Renal cortical epithelial cell (primary cell): ENCODE measurements at places on chromosomes 7 and 10. TPM values are rescaled to one million over a fixed set of nuclear protein-coding genes. Genes with fewer than 3 reads are reported as not detected.

The SLC18A3 gene
- total RNA-seq: 0.10 TPM in 1 of 2 replicates, not detected in the other

- DNase-seq: no peak
Observed at GRCh38 chr7:116614499-116615262, 57.3 kb upstream of the MET start.

The RPEL1 gene
- 0.17 and 0.25 TPM in 2 replicates for total RNA-seq

GRCh38 chr10:91012502-91012901 lies 91.6 kb upstream of the ANKRD1 start:
- DNase-seq: no peak

- peak; percentile 99 for DNase-seq
Observed at GRCh38 chr10:4541292-4541691, 284.7 kb upstream of the AKR1E2 start.

DNA sequence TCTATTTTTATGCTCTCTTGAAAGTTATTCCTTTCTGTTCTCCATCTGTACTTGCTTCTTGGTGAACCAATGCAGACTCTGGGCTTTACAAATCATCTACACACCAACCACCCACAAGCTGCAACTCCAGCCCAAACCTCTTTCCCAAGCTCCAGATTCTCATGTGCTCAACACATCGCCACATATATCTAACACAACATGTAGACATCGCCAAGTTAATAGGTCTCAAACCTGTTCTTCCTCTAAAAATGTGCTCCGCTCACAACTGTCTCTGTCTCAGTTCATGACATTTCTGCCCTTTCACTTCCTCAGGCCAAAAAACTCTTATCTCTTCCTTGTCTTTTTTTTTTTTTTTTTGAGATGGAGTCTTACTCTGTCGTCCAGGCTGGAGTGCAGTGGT lies 95.7 kb upstream of the EEPD1 start:
- no peak for DNase-seq

The RALA gene
- total RNA-seq: 29.3 and 43.6 TPM in 2 replicates

The ADAP1 gene
- total RNA-seq: 4.8 and 22.4 TPM in 2 replicates

DNA sequence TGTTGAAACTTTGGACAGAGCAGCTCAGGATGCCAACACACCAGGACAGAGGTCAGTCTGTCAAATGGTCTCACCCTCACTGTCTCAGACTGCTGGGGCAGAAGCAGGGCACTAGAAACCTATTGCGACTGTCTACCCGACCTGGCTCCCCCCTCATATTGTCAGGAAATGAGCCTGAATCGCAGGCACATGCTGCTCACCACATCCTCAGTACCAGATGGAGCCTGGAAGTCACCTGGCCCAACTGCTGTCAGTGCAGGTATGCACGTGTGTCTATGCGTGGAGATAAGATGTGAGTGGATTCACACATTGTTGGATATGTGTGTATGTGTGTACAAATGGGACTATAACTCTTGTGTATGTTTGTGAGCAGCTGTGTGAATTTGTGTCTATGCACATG lies 3.2 kb upstream of the CDHR1 start:
- DNase-seq: no peak

GRCh38 chr7:105246256-105246655 lies 142.5 kb downstream of the SRPK2 start:
- DNase-seq: no peak

DNA sequence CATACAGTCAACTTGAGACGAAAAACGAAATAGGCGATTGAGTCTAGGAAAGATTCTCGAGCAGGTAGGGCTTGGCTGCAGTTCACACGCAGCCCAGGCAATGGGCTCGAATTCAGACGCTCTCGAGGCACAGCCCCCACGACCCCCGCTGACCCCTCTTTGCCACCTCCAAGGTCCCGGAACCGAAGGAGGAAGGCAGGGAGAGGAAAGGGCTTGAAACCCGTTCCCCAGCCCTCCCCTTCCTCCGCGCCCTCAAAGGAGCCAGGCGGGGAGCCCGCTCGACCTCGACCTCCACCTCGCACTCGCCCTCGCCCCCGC lies 441 bp downstream of the CCDC186 start:
- no peak for DNase-seq

- no peak for DNase-seq
Observed at GRCh38 chr10:111161109-111161874, 84.5 kb downstream of the ADRA2A start.

The TSPAN33 gene
- 12.0 and 22.7 TPM in 2 replicates for total RNA-seq

DNA sequence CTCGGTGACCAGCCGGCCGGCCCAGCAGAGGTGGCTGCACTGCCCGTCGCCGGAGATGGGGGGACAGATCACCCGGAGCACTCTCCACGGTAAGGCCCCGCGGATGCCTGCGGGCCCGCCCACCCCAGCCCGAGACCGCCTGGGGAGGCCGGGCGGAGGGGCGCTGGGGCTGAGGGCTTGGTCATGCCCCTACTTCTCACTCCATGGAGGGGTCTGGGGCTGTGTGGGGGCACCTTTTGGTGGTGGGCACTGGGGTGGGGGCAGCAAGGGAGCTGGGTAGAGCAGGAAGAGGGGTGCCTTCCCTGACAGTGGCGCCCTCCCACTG lies 61.8 kb downstream of the NEURL1 start:
- DNase-seq: no peak

- DNase-seq: peak; percentile 30
Observed at GRCh38 chr10:65194126-65194525, 1672.9 kb downstream of the REEP3 start.

DNA sequence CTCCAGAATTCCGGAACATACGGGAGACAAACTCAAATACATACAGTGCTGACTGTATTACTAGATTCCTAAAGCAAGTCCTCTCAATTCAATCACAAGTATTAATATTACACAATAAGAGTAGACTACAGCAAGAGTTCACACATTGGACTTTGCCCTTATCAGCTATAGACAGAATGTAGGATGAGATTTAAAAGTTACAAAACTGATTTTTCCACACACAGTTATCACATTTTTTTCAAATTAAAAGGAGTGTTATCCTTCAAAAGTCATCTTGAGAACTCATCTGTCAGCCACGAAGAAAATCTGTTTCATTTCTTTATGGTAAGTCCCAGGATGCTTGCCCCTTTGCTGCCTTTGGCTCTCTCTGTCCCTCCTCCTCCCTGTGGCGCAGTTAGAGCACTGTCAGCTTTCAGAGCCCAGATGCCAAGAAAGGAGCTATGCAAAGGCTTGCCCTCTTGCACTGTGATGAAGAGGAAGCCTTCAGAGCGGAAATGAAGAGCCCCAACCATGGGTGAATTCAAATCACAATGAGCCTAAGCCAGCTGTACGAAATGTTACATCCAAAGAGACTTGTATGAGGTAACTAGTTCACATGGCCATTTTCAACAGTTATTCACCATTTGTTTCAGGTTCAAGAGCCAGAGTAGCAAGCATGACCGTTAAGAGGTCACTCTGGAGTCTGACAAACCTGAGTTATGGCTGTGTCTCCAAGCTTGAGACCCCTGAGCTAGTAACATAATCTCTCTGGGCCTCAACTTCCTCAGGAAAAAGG lies 10.7 kb downstream of the NCOA4 start:
- peak; percentile 36 for DNase-seq

- no peak for DNase-seq
Observed at GRCh38 chr10:49653273-49653929, 26.1 kb upstream of the C10orf53 start.

DNA sequence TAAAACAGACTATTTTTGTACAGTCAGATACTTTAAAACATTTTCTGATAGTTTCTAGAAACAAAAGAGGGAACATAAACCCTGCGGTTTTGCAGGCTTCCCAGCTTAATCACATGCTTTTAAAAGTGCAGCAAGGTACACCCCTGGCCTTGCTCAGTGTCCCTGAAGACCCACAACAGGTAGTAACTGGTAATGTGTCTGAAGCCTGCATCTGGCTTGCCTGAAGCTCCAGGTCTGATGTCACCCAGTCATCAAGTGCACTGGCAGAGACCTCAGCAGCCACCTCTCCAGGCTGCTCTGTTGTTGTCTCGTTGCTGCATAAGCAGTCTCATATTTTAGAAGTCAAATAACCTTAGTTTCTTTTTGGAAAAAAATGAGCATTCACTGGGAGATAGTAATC lies 376.1 kb upstream of the MTPN start:
- DNase-seq: no peak

GRCh38 chr10:26810435-26811026 lies 50.2 kb downstream of the ABI1 start:
- DNase-seq: no peak

DNA sequence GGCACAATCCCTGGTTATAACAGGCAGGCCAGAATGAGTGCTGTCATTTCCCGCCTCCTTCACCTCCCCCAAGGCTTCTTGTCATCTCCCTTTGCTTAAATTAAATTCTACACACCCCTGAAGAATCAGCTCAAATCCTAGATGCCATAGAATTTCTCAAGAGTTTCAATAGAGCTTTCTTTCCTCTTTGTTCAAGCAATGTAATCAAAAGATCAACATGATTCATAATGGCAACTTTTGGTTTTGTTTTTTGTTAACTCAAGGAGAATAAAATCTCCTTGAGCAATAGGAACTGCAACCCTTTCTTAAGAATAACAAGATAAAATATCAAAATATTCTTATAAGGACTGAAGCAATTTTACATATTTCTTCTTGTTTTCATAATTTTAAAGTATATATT lies 180.8 kb upstream of the CDK1 start:
- DNase-seq: no peak

The PLPP4 gene
- 20.0 and 30.3 TPM in 2 replicates for total RNA-seq

- DNase-seq: no peak
Observed at GRCh38 chr7:138934367-138934766, 46.8 kb downstream of the KIAA1549 start.

DNA sequence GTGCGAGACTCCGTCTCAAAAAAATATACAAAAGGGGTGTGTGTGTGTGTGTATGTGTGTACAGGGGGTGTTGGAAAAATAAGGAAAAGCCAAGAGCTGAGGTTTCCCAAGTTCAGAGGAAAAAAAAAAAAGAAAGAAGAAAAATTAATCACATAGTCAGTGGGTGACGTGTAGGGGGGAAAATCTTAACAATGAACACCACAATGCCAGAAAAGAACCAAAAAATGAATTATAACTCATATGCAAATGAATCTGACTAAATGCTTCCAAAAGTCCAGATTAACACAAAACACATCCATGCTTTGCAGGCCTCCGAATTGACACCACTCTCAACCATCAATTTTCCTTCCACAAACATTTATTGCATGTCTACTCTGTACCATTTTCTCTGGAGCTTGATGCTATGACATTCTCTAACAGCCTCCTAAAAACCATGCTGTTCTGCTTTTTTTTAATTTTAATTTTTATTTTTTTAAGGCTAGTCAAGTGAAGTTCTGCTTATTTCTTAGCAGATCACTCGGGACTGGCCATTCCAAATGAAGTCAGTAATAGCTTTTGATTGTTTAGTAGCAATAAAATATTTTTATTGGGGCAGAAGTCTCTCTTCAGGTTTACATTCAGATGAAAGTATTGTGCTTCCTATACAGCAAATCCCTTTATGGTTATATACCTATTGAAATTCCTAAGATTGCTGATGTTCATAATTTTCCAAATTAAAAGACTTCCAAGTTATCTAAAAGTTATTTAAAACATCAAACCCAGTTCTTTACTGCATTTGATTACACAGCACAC lies 133.8 kb downstream of the CNOT4 start:
- no peak for DNase-seq

DNA sequence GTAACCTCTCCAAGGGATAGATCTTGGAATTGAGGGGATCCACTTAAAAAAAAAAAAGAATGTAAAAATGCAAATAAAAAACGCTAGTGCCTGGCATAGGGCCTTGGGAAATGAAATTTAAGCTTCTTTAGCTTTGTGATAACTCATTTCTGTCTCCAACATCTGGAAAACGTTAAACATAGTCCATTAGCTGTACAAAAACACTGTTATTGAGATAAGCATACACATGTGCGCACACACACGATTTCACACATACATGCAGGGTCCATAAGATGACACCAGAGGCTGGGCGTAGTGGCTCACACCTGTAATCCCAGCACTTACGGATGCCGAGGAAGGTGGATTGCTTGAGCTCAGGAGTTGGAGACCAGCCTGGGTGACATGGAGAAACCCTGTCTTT lies 13.7 kb upstream of the CUL2 start:
- DNase-seq: no peak

DNA sequence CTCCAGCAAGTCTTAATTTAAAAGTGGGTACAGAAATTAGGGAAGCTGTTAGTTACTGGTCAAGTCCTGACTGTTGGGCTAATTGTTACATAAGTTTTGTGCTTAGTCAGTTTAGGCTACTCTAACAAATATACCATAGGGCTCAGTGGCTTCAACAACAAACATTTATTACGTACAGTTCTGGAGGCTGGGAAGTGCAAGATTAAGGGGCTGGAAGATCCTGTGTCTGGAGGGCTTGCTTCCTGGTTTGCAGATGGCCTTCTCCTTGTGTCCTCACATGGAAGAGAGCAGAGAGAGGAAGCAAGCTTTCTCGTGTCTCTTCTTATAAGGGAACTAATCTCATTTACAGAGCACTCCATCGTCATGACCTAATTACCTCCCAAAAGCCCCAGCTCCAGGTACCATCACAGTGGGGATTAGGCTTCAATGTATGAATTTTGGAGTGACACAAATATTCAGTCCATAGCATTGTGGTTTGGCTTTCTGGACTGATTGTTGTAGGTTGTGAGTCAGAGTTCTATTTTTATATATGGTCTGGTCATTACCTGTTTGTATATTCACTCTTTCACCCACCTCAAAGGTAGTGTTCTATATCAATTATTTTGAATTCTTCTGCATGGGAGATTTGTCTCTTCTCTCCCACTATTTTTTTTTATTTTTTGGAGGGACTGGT lies 17.1 kb downstream of the ST7 start:
- DNase-seq: no peak

The C7orf33 gene
- not detected in 2 replicates for total RNA-seq

DNA sequence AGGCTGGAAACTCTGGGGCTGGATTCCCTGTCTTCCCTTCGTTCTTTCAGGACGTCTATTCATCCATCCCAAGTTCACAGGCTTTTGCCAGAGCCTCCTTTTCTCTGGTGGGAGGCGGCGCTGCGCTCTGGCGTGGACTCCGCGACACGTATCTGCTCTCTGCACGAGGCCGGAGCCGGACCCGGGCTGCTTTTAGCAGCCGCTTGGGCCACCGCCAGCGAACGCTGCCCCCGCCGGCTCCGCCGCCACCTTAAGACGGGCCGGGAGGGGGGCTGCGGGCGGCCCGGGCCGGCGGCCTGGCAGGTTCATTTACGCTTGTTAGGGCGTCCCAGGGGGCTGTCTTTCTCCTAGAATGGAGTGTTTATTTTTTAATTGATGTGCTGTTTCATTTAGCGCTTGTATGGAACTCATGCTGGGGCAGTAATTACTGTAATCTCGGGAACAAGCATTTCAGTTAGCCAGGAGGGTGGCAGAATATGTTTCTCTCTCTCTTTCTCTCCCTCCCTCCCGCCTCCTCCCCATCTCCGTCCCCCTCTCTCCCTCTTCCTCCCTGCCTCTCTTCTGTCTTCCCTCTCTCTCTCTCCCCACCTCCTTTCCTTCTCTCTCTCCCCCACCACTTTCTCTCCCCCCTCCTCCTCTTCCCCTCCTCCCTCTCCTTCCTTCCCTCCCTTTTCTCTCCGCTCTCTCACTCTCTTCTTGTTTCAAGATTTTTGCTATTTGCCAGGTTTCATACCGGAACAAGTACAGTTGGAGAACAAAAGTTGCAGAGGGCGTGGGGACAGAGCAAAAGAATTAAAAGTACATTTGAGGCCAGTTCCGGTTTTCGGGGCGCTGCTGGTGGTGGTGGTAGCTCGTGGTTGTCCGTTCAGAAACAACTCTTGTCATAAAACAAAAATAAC lies 1.3 kb upstream of the FZD8 start:
- peak; percentile 50 for DNase-seq

- peak; percentile 27 for DNase-seq
Observed at GRCh38 chr7:142496545-142496991, 238.7 kb upstream of the PRSS58 start.

- no peak for DNase-seq
Observed at GRCh38 chr10:114998993-114999392, 61.0 kb downstream of the TRUB1 start.
